Fibroblast of skin of right quadriceps (primary cell): ENCODE measurements at places on chromosomes 3 and 15.

DNA sequence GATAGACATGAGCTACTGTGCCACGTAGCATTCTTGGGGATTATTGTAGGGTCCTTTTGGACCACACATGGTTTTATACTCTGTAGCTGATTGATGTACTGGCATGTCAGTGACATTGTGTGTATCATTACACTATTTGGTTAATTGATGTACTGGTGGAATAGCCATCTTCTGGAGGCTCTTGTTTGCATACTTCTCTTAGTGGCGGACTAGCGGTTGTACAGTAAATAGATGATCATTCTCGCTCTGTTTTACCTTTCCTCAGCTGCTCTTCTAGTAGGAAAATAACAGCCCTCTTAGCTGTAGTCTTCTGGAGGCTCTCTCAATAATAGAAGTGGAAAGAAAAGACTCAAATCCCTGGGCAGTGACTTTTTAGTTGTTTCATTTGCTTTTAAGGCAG is 24.8 kb downstream of the IGF1R start:
- DNase-seq: no peak

DNA sequence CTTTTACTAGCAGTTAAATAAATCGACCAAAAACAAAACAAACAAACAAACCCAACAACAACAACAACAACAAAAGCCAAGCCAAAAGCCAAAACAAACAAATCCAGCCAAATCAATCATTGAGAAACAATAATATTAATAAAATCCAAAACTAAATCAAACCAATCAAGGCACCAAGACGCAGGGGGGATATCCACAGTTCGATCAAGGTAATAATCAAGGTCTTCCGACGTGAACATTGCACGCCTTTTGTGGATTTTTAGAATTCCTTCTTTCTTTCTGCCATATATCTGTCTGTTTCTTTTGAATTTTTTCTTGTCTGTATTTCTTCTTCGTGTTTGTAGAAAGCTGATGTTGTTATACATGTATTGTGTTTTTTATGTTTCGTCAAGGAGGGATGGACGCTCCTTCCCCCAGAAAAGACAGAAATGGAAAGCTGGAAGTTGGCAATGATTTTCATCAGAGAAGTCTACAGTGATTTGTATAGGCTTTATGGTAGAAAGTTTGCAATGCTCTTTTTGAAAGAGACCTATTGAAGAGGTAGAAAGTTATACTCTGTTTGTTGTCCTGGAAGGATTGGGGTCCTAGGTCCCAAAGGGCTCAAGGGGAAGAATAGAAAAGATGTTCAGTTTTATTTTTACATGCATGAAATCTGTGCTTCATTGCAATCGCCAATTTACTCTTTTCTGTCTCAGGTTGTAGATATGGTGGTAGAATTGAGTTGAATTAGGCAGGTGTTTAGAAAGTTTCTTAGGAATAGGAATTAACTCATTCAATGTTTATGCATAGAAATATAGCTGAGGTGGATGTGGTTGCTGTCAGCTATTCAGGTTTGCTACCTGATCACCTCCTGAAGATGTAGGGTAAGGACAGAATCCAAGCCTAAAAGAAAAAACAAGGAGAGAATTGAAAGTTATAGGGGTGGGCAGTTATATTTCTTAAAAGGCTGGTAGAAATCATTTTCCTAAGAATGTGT is 1.2 kb downstream of the ARPP21 start:
- no peak for DNase-seq

GRCh38 chr3:69872783-69873378 is 126.7 kb upstream of the SAMMSON start:
- no peak for DNase-seq

GRCh38 chr3:73530022-73530396 is 94.7 kb downstream of the PDZRN3 start:
- peak; percentile 96 for DNase-seq

DNA sequence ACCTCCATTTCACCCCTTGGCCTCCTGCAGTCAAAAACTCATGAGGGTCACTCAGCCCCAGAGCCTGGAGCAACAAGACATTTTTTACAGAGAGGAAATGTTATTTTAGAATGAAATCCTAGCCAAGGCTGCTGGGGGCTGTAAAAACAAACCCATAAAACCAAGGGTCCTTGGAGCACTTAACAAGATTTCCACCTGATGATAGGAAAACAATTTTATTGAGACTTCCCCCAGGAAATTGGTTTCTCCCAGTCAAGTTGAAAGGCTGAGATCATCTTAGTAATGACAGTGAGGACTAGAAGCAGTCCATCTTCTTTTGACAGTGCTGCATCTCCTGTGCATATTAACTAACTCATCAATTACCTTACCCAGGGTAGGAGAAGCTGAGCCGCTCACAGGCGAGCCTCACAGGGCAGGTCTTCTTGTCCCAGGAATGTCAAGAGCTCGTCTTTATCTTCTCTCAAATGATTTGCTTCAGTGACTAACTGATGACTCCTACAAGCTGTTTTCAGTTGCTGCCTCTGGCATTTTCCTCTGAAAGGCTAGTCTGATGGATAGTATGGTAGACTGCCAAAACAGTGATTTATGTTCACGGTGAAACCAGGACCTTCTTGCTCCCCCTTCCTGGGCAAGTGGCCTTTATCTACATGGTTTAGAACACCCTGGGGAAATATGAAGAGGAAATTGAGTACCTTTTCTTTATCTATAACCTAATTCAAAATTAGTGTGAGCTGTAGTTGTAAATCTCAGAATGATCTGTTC is 34.6 kb upstream of the AEN start:
- DNase-seq: peak; percentile 5

GRCh38 chr3:160809453-160809852 is 53.4 kb downstream of the PPM1L start:
- no peak for DNase-seq

GRCh38 chr3:106534206-106534605 is 665.4 kb upstream of the CBLB start:
- DNase-seq: peak; percentile 48

- DNase-seq: peak; percentile 31
Measured at GRCh38 chr3:85360742-85361387, 402.1 kb downstream of the CADM2 start.

DNA sequence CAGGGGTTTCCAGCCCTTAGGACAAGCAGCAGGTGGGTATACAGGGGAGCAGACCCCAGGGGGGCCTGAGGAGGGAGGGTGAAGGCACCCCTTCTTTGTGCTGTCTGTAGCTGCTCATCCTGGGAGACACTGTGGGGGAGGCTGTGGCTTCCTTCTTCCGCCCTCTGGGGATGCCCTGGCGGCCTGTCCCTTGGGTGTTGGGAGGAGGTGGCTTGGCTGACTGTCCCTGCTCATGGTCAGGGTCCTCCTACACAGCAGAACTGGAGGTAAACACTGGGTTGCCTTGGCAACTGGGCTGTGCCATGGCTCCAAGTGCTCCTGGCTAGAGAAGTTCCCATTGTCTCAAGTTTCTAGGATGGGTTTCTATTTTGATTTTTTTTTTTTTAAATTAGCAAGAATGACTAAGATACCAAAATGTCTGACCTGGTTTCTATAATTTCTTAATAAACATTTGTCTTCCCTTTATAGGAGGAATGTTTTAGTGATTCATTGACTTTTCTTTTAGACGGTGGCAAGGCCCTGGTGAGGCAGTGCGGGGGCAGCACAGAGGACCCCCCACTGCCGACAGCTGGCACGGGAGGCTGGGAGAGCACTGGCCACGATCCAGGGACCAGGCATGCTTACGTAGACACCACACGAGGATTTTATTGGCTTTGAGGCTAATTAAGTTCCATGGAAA is 12.4 kb downstream of the KLF13 start:
- peak; percentile 72 for DNase-seq

GRCh38 chr3:7917443-7918151 is 584.0 kb upstream of the LMCD1 start:
- no peak for DNase-seq

DNA sequence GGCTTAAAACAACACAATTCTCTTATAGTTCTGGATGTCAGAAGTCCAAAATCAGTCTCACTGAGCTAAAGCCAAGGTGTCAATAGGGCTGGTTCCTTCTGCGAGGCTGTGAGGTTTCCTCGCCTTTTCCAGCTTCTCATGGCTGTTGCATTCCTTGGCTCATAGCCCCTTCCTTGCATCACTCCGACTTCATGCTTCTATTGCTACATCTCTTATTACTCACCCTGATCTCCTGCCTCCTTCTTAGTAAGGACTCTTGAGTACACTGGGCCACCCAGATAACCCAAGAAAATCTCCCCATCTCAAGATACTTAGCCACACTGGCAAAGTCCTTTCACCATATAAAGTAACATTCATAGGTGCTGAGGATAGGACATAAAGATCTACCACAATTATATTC is 193.9 kb downstream of the ADAMTS17 start:
- no peak for DNase-seq

DNA sequence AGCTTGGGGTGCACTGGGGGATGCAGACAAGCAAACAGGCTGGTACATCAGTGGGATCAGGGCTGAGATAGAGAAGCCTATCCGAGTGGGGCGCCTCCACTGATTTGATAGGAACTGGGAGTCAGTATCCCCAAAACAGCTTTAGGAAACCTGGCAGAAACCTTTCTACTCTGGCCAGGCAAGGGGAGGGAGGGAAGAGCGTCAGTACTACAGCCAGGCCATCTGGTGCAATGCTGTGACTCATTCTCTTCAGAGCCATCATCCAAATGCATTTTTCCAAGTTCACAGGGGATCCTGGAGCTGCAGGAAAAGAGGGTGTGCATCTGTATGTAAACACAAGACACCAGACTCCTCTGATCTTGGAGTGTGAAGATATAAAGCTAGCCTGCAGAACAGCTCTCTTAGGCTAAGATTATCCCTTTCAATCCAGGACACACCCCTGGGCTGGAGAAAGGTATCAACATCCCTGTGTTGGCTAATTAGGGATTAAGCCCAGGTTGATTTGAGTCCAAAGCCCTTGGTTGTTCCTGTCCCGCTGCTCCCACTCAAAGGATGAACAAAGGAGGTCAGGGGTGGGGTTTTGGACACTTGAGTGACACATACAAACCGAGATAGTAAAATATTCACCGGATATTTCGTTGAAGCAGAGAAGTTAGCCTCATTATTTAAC is 9.3 kb downstream of the GALNT15 start:
- DNase-seq: peak; percentile 92

DNA sequence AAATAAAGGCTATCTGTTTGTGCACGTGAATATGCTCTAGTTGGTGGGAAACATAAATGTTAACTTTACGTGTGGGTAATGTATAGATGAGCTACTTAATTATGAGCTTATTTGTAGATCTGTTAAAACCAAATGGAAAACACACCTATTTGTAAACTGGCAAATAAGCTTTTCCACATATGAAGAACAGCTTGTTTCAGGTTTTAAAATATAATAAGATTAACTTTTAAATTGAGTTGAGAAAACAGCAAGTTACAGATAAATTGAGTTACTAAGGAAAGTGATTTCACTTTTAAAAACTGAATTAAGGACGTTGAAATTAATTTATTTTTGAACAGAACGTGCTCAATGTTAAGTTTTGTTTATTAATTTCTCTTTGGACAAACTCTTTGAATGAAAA is 140.5 kb downstream of the GRM7 start:
- DNase-seq: no peak

GRCh38 chr3:184615396-184615795 is 53.8 kb downstream of the EPHB3 start:
- no peak for DNase-seq

DNA sequence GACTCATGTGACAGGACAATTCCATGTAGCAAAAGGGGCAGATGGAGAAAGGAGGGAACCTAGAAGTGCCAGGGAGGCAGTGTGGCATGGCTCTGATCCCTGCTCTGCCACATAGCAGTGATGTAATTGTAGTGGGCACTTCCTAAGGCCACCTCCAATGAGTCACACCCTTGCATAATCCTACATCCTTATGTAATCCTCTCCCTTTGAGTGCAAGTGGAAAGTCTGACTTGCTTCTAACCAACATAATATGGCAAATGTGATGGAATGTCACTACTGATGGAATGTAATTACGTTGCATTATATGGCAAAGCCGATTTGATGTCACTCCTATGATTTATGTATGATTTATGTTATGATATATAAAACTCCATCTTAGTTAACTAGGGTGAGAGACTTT is 72.9 kb upstream of the ATP2C1 start:
- peak; percentile 37 for DNase-seq

- DNase-seq: no peak
Measured at GRCh38 chr15:99250001-99250400, 620 bp upstream of the TTC23 start.

DNA sequence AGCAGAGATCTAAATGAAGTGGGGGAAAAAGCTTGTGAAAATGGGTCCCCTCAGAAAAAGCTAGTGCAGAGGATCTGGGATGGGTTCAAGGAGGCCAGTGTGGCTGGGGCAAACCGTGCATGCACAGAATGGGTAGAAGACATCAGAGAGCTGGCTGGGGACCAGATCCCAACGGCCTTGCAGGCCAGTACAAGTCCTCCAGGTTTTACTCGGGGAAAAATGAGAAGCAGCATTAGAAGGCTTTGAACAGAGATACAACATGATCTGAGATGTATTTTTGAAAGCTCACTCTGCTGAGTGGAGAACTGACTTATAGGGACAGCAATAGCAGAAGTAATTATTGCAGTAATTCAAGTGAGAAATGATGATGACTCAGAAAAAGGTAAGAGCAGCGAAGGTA is 114.5 kb downstream of the HERC1 start:
- no peak for DNase-seq

DNA sequence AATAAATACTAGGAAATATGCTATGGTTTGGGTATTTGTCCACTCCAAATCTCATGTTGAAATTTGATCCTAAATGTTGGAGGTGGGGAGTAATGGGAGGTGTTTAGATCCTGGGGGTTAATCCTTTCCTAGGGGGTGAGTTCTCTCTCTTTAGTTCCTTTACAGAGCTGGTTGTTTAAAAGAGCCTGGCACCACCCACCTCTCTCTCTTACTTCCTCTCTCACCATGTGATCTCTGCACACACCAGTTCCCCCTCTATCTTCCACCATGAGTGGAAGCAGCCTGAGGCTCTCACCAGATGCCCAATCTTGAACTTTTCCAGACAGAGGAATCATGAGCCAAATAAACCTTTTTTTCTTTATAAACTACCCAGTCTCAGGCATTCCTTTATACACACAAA is 10.5 kb downstream of the SLC24A5 start:
- no peak for DNase-seq

- DNase-seq: no peak
Measured at GRCh38 chr15:51094606-51095569, at the start of gene TNFAIP8L3. TNFAIP8L3 (minus strand) TSS chr15:51094906; CDS start chr15:51094595, 311 bp downstream.

GRCh38 chr3:14460342-14461005 is 58.1 kb downstream of the SLC6A6 start:
- peak; percentile 75 for DNase-seq

- no peak for DNase-seq
Measured at GRCh38 chr15:36347272-36347858, 232.1 kb upstream of the CDIN1 start.

GRCh38 chr3:1902416-1902815 is 196.2 kb upstream of the CNTN4 start:
- DNase-seq: no peak

- DNase-seq: peak; percentile 46
Measured at GRCh38 chr3:138440121-138440521, 5.7 kb downstream of the ESYT3 start.

GRCh38 chr15:79903626-79904025 is 6.8 kb upstream of the MTHFS start:
- DNase-seq: no peak

DNA sequence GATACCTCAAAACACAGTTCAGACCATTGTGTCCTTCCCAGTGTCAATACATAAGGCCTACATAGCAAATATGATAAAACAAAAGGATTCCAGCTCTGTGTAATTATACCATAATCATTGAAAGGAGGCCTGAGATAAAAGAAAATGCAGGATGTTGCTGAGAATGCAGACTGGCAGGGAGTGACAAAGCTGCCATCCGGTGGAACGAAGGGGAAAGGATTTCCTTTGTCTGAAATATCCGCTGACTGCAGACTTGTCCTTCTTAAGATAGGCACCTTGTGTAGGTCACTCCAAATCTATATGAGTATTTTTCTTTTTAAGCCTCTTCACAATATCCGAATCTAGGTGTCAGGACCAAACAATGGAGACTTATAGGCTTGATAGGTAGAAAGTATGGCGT is 108.0 kb downstream of the KCNH8 start:
- DNase-seq: no peak
